Endothelial cell (in vitro differentiated cells): ENCODE measurements at places on chromosomes 2 and 18. TPM values are rescaled to one million over a fixed set of nuclear protein-coding genes. Genes with fewer than 3 reads are reported as not detected.

DNA sequence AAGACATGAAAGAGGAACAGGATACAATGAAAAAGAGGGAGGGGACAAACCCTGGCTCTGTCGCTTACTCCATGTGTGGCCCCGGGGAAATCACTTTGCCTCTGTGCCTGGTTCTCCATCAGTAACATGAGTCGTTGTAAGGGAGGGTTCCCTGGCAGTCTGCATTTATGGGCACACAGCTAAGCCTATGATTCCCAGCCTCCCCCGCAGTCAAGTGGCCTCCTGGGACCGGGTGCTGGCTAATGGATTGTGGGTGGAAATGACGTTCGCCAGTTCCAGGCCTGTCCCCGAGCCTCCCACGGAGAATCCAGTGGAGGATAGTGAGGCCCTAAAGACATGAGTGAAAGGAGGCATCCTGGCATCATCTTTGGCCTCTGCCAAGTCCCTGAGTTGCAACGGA, 42.7 kb downstream of the SFXN5 start:
- peaks cover 14% of the 10 kb centered on the region for H3K36me3 ChIP-seq
- peaks cover 2% of the 10 kb centered on the region for H3K27me3 ChIP-seq
- no peak overlapping the region for H3K27ac ChIP-seq
- H3K4me1 ChIP-seq, result no peaks in the 10 kb centered on the region

- H3K4me3 ChIP-seq, result no peak overlapping the region
- H3K27me3 ChIP-seq, result no peaks in the 10 kb centered on the region
- H3K27ac ChIP-seq, result no peak overlapping the region
- no peaks in the 10 kb centered on the region for H3K36me3 ChIP-seq
- no peaks in the 10 kb centered on the region for H3K4me1 ChIP-seq
Measured at GRCh38 chr18:69387186-69387585, 13.5 kb upstream of the DOK6 start.

DNA sequence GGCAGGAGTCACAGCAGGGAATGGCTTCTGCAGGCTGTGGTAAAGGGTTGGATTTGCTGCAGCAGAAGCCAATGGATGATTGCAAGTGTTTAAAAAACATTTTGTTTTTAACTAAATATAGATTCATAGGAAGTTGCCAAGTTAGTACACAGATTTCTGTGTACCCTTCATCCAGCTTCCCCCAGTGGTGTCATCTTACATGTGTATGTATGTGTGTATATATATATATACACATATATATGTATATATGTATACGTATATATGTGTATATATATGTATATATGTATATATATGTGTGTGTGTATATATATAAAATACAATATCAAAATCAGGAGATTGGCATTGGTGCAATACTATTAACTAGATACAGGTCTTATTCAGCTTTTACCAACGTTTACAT, 19.2 kb upstream of the FAM124B start:
- H3K27me3 ChIP-seq, result peaks cover 1% of the 10 kb centered on the region
- no peak overlapping the region for H3K4me3 ChIP-seq
- DNase-seq, result no peak
- no peak overlapping the region for H3K27ac ChIP-seq
- H3K4me1 ChIP-seq, result peaks cover 23% of the 10 kb centered on the region
- peaks cover 5% of the 10 kb centered on the region for H3K36me3 ChIP-seq

- H3K4me3 ChIP-seq, result no peak overlapping the region
- no peaks in the 10 kb centered on the region for H3K4me1 ChIP-seq
- DNase-seq, result no peak
- peaks cover 21% of the 10 kb centered on the region for H3K36me3 ChIP-seq
- H3K27me3 ChIP-seq, result peaks cover 12% of the 10 kb centered on the region
Measured at GRCh38 chr2:235939471-235939870, 228.7 kb downstream of the GBX2 start.

NT5C1B gene
- total RNA-seq, result not detected

GNAL gene
- 9.7 TPM for total RNA-seq
